ENCODE measurements at places on chromosomes 3 and 15. TPM values are rescaled to one million over a fixed set of nuclear protein-coding genes. Genes with fewer than 3 reads are reported as not detected.

HRG gene
- 2.5 TPM for polyA plus RNA-seq

FGF7 gene
- 29.5 TPM for polyA plus RNA-seq

CNTN4 gene
- 123 TPM for polyA plus RNA-seq

LYSMD4 gene
- polyA plus RNA-seq = 18.7 TPM

C2CD4A gene
- polyA plus RNA-seq = 0.46 TPM

PLAAT1 gene
- polyA plus RNA-seq = 3.5 TPM

TMEM40 gene
- 0.38 TPM for polyA plus RNA-seq

SERPINI2 gene
- 10.5 TPM for polyA plus RNA-seq

GOLGA8G gene
- polyA plus RNA-seq = 0.06 TPM

SPESP1 gene
- polyA plus RNA-seq = 5.6 TPM

CD80 gene
- polyA plus RNA-seq = 0.12 TPM

CPN2 gene
- 0.16 TPM for polyA plus RNA-seq

MGA gene
- 37.2 TPM for polyA plus RNA-seq

All from left renal pelvis (tissue), 4 donors.